Common myeloid progenitor, CD34-positive (primary cell): ENCODE measurements at places on chromosomes 11 and 22.

GRCh38 chr11:38282718-38283117 lies 1684.7 kb upstream of the RAG2 start:
- no peaks in the 10 kb centered on the region for H3K27me3 ChIP-seq
- no peak overlapping the region for H3K4me3 ChIP-seq
- H3K27ac ChIP-seq: no peak overlapping the region
- H3K36me3 ChIP-seq: no peaks in the 10 kb centered on the region
- peaks cover 4% of the 10 kb centered on the region for H3K4me1 ChIP-seq

- no peaks in the 10 kb centered on the region for H3K36me3 ChIP-seq
- H3K4me3 ChIP-seq: no peak within 1 kb of the TSS
- no peak for DNase-seq
- peaks cover 13% of the 10 kb centered on the region for H3K4me1 ChIP-seq
Measured at GRCh38 chr11:18726040-18726439, at the start of gene IGSF22. IGSF22 (minus strand) TSS chr11:18726188; CDS start chr11:18724236, 1,952 bp downstream.

GRCh38 chr11:95108159-95108611 lies 18.5 kb downstream of the ENDOD1 start:
- peak overlapping the region; percentile 20 for H3K4me3 ChIP-seq
- peak overlapping the region; percentile 67 for H3K27ac ChIP-seq
- peaks cover 21% of the 10 kb centered on the region for H3K4me1 ChIP-seq
- DNase-seq: peak; percentile 41

DNA sequence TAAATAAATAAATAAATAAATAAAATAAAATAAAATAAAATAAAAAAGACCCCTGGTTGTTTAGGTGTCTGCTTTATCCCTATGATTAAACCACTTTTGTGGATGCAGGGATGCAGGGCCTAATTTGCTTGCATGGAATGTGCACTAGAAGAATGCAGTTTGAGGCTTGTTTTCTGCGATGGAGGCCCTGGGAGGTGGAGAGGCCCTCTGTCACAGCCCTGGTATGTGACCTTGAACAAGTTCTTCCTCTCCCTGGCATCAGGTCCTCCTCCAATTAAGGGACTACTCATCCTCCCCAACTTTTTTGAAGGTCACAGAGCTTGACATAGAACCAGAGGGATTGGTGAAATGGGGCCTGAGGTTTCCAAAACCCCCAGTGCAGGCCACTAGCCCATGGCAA lies 22.7 kb downstream of the KCNJ4 start:
- H3K4me1 ChIP-seq: no peaks in the 10 kb centered on the region
- no peak overlapping the region for H3K4me3 ChIP-seq
- no peaks in the 10 kb centered on the region for H3K36me3 ChIP-seq
- H3K27me3 ChIP-seq: no peaks in the 10 kb centered on the region
- DNase-seq: no peak

DNA sequence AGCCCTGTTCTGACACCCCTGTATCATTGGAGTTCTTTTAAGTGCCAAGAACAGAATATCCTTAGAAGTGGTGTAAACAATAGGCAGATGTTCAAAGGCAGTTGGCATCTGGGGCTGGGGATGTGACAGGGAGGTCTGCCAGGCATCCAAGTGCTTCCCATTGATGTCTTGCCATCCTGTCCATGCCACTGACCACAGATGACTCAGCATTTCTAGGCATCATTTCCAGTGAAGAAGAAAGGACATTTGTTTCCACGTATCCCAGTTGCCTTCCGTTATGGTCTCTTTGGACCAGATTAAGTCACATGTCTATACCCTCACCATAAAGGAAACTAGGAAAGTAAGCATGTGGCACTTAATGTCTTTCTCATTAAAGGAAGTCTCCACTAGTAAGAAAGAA lies 76.7 kb upstream of the BARX2 start:
- peak; percentile 62 for DNase-seq
- no peaks in the 10 kb centered on the region for H3K36me3 ChIP-seq
- H3K27me3 ChIP-seq: peaks cover 3% of the 10 kb centered on the region
- H3K4me3 ChIP-seq: no peak overlapping the region

GRCh38 chr22:46297151-46297812 lies 612 bp downstream of the GTSE1 start:
- H3K27me3 ChIP-seq: no peaks in the 10 kb centered on the region
- peak overlapping the region; percentile 63 for H3K4me3 ChIP-seq
- peaks cover 44% of the 10 kb centered on the region for H3K4me1 ChIP-seq
- DNase-seq: no peak
- peak overlapping the region; percentile 25 for H3K27ac ChIP-seq
